ENCODE measurements at places on chromosomes 12 and 14.

DNA sequence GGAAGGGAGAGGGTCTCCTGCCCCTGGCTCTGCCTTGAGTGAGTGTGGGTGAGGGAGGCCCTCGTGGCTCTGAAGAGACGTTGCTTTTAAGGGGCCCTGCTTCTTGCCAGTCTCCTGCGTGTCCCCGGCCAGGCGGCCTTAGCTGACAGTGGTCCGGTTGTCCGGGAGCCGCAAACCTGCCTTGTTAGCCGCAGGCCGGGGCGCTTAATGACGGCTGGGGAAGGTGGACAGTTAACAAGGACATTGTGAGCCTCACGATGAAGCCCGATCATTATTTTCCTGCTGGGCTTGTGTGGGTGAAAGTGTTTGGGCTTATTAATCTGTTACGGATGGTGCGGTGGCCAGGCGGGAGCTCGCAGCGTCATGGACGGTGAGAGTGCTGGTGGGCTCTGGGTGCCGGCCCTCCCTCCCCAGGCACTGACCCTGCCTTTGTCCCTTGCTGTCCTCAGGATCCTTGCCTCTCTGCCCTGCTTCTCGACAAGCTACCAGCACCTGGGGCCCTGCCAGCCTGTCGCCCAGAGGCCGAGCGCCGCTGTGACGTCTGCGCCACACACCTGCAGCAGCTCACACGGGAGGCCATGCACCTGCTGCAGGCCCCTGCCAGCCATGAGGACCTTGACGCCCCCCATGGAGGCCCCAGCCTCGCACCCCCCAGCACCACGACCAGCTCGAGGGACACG lies 13.3 kb downstream of the KIF26A start:
- DNase-seq = no peak

DNA sequence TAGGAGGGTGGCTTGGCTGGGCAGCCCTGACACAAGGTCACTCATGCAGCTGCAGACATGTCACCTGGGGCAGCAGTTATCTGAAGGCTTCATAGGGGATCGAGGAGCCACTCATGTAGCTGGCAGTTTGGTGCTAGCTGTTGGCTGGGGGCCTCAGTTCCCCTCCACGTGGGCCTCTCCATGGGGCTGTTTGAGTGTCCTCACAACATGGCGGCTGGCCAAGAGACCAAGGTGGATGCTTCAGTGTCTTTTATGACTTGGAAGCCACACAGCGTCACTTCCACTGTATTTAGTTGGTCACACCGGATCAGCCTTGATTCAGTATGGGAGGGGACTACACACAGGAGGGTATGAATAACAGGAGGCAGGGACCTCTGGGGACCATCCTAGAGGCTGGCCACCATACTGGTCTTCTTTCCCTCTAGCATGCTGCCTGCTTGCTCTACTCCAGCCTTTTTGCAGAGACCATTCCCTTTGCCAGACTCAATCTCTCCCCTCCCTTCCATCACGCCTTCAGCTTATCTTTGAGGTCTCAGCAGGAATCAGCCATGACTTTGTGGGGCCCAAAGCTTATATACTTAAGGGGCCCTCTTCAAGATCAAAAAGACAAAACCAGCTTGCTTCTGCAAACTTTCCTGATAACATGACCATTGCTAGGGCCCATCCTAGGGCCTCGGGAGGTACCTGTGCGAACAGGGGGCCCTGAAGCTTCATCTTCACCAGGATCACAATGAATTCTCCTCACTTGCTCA lies 53.4 kb downstream of the RPH3A start:
- DNase-seq = no peak

- DNase-seq = no peak
Observed at GRCh38 chr14:94386085-94387031, 2.0 kb downstream of the SERPINA1 start.

DNA sequence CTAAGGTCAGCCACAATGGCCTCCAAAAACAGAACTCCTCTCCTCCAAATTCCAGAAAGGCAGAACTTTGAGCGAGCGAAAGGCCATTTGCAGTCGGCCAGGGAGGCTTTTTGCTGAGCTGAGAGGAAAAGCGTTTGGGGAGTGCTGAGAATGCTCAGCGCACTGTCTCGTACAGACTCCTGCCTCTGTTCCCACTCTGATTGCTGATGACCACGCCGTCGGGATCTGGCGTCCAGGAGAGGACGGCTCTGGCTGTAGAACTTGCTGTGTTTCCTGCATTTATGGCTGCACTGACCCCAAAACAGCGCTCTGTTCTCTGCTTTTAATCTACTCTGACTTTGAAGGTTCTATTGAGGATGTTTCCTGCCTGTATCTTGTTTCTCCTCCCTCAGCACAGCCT lies 82.4 kb upstream of the WSCD2 start:
- DNase-seq = no peak

DNA sequence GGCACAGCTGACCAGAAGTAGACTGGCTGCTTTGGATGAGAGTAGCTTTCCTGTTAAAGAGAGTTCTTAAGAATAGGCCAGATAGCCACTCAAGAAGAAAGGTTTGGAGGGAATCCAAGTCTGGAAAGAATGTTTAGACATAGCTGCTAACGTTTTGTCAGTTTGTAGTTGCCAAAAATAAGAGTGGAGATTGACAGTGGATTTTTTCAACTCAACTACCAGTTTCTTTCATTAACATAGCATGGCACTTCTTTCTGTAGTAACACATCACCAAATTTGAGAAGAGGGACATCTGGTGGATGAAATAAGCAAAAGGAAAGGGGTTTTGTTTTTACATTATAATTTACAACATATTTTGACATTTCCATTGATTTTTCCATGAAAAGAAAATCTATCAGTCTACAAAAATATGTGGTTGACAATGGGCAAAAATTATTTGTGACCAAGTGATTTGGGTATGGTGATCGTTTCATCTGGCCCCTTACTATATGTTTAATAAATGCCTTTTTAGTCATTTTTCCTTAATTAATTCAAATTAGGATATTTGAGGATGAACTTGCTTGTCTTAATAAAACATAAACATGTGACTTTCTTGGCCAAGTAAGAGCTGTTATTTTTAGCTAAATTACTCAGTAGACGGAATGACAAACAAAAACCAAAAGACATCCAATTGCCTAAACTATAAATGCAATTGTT lies 71.1 kb downstream of the PTPRR start:
- peak; percentile 60 for DNase-seq

DNA sequence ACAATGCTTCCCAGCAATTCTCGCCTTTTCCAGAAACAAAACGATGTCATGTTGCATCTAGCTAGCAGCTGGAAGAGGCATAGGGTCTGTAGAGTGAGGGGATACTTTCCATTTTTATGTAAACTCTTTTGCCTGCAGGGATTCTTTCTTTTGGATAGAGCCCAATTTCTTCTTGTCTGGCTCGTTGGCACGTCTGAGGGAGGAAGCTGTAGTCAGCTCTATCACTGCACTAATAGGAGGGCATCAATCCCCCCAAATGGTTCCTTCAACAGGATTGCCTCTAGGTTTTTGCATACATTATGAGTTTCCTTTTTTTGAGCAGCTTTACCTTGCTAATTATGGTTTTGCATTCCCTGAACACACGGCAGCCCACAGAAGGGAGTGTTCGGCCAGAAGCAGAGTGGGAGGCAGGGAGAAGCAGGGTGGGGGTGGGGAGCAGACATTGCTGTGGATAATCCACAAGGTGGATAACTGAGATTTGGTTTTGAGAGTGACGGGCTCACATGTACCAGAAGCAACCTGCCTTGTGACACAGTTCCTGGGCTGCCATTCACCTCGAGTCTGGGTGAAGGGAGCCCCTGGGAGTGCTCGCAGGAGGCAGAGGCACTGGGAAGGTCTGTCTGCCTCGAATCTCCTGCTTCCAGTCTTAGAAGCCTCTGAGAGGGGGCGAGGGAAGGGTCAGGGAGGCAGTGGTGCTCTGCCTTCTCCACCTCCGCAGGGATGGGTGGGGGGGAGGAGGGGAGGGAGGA lies 24.5 kb downstream of the LRTM2 start:
- no peak for DNase-seq

- DNase-seq = no peak
Observed at GRCh38 chr12:62196146-62196545, 64.1 kb upstream of the USP15 start.

DNA sequence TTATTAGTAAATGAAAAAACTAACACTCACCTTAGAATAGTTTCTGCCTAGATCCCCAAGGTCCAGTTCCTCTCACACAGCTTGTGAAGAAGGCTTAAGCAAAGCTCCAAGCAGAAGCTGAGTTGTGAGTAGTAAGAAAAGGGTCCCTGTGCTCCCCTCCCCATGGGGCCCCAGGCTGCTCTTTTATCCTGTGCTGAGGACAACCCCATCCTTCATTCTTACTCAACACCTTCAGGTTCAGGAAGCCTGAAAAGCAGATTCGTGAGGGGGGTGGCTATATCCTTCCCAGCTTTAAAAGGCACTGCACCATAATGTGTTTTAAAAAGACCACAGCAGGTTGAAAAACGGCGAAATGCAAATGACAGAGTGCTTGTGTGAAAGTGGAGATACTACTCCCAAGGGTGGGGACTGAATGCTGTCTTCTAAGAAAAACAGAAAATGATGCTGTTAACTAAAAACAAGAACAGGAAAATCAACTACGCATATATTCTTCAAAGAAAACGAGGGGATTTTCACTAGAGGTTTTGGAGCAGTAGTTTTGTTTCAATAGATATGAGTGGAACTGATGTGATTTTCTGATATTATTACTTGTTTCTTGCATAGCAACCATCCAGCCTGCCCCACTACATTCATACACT lies 182.7 kb downstream of the KTN1 start:
- DNase-seq = no peak

DNA sequence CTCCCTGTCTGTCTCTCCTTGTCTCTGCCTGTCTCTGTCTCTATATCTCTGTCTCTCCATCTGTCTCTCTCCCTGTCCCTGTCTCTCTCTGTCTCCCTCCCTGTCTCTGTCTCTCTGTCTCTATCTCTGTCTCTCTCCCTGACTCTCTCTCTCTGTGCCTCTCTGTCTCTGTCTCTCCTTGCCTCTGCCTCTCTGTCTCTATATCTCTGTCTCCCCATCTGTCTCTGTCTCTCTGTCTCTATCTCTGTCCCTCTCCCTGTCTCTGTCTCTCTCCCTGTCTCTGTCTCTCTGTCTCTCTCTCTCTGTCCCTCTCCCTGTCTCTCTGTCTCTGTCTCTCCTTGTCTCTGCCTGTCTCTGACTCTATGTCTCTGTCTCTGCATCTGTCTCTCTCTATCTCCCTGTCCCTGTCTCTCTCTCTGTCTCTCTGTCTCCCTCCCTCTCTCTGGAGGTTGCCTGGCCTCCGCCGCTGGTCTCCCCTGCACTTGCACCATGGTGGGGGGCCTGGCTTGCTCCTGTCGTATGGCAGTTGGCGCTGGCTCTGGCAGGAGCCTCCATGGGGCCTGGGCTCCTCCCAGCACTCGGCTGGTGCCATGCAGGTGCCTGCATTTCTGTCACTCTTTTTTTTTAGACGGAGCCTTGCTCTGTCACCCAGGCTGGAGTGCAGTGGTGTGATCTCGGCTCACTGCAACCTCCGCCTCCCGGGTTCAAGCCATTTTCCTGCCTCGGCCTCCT lies 28.3 kb downstream of the MMP17 start:
- no peak for DNase-seq

GRCh38 chr12:85923767-85924331 lies 49.8 kb downstream of the NTS start:
- peak; percentile 38 for DNase-seq

DNA sequence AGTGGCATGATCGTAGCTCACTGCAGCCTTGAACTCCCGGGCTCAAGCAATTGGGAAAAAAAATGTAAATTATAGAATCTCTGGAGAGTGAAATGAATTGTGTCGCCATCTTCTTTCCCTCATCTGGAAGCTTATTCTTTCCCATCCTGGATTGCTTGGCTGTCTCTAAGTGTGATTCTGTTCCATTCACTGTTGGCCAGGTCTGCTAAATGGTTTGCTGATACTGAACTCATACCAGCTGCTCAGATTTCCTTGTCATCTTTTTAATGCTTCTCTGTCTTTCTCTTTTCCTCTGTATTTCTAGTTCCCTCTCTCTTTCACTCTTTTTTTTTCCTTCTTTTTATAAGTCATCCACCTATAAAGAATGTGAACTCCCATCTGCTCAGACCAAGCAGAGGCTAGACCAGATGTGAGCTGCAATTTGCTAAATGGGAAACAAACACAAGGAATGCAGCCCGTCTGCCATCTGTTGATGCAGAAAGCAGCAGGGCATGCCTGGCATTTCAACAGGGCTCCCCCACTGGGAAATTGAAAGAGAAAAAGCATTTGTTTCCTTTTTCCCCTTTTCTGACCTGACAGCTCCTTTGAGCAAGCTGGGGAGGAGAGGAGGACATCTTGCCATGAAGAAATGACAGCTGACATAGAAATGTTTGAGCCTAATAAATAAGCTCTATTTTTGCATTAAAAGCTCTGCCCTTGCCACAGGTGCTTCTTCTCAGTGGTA lies 1823.6 kb upstream of the FLRT2 start:
- DNase-seq = no peak

DNA sequence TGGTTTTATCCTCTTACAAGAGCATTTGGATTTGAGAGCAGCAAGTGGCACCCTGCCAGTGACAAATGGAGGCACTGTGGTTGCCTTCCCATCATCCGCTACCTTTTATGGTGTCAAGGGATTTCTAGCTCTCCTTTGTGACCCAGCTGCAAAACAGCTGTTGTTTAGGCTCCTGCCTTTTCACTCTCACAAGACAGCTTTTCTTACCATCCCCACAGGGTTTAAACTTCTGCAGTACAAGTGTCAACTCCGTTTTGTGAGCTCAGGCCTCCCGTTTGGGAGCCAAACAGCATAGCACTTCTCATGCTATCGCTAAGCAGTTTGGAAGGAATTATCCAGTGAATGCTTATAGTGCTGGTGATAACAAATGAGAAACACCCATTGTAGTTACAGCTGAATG lies 331.4 kb downstream of the TMTC2 start:
- DNase-seq = no peak

GRCh38 chr12:109110988-109111495 lies 5.3 kb upstream of the ACACB start:
- DNase-seq = no peak

DNA sequence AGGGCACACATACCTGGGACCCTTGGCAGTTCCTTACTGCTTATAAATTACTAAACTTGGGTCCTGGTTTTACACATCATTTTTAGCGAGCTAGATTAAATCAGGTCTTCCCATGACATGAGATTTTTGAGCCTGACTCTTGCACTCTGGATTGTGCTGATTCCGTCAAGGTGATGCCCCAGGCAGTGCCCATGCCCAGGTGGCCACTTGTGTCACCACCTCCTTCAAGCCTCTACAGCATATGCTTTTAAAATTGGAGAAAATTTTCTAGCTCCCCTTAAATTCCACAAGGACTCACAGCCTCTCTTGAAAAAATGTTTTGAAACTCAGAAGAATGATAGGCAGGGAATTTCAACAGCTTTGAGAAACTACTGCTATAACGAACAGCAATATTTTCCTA lies 9.6 kb downstream of the PTPN21 start:
- DNase-seq = no peak
